ENCODE measurements at places on chromosomes 2 and 18. TPM values are rescaled to one million over a fixed set of nuclear protein-coding genes. Genes with fewer than 3 reads are reported as not detected.

SPHKAP gene
- total RNA-seq = not detected

TEKT4 gene
- not detected for total RNA-seq

DNA sequence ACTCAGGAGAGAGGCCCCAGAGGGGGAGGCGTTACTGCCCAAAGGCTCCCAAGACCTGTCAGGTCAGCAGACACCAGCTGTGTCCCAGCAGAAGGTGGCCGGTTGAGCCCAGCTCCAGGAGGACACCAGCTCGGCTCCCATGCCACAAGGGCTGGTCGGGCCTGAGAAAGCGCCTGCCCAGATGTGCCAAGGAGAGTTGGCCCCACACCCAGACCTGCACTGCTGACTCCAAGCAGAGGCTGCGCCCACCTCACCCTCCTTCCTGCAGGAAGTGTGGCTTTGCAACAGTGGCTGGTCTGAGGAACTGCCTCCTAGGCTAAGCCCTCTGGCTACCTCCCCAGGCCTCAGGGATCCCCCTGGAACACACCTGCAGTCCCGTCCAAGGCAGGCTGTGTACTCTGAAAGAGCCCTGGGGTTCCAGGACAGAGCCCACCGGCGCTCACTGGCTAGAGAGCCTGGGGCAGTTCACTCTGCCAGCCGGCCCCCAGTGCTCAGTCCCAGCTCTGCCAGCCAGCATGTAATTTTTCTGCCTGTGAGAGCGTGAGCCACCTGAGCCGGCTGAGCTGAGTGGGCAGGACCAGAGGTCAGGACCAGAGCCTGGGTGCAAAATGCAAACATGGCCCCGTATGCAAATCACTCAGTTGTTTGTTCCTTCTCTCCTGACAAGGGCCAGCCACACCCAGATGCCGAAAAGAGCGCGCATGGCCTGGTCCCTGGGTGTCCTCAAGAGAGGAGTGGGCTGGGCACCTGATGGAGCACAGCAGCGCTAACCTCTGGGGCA lies 36.9 kb upstream of the PTMA start:
- no peak for DNase-seq

GRCh38 chr2:163828771-163829170 lies 93.0 kb upstream of the FIGN start:
- no peak for DNase-seq

GRCh38 chr2:25567406-25567805 lies 106.0 kb downstream of the DTNB start:
- peak; percentile 67 for DNase-seq

DNA sequence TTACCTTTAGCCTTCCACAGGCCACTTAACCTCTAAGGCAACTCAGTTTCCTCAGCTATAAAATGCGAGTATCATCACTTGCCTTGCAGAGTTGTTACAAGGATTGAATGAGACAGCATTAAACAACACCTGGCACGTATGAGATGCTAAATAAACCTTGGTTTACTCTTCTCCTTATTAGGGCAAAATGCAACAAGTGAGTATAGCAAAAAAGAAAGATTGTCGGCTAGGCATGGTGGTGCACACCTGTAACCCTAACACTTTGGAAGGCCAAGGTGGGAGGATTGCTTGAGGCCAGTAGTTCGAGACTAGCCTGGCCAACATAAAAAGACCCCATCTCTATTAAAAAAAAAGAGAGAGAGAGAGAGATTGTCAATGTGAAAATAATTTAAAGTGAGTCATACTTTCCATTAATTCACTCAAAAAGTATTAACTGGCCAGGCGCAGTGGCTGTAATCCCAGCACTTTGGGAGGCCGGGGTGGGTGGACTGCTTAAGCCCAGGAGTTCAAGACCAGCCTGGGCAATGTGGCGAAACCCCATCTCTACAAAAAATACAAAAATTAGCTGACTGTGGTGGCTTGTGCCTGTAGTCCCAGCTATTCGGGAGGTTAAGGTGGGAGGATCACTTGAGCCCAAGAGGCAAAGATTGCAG lies 8.0 kb downstream of the ATAD2B start:
- DNase-seq = no peak

GRCh38 chr2:73776381-73776780 lies 3.5 kb downstream of the DUSP11 start:
- no peak for DNase-seq

PLB1 gene
- total RNA-seq = 2.0 TPM

GRCh38 chr2:171210864-171211431 lies 50.3 kb upstream of the TLK1 start:
- DNase-seq = peak; percentile 1

CHAC2 gene
- total RNA-seq = 1.2 TPM

LYPD6 gene
- not detected for total RNA-seq

SRD5A2 gene
- not detected for total RNA-seq

DNA sequence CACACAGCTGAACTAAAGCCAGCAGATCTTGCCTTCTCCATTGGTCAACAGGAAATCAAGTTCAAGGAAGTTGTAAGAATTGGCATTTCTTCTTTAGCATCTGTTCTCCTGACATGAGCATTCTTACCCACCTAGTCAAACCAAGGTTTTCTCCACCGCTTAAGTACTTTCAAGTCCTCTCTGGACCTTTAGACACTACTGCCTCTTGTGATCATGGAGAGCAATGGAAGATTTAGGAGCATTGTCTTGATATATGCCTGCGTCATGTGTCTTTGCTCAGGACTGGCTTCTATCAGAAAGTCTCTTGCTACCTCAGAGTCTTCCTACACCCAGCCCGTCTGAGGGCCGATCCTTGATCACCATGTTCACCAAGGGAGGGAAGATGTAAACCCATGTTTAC lies 262.2 kb downstream of the PHLPP1 start:
- no peak for DNase-seq

DNA sequence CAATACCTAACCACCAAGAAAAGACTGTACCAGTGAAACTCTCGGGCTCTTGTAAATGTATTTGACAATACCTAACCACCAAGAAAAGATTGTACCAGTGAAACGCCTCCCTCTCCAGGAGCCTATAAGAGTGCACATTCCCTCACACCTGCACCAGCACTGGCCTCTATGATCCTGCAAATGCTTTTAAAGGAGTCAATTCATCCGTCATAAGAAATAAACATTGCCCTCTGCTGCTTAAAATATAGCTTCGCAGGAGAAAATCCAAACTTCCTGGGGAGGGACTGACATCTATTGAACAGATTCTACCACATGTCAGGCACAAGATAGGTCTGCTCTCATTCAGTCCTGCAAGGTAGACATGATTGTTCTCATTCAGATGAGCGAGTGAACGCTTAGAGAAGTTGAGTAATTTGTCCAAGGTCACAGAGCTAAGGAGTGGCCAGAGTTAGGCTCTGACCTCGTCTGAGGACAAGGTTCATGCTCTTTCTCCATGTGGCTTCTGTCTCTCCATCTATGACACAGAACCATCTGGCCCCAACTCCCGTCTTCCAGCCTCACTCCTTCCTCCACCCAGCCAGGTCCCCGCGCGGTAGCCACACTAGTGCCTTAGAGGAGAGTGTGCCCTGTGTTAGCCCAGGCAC lies 38.7 kb downstream of the MCFD2 start:
- DNase-seq = no peak

DNA sequence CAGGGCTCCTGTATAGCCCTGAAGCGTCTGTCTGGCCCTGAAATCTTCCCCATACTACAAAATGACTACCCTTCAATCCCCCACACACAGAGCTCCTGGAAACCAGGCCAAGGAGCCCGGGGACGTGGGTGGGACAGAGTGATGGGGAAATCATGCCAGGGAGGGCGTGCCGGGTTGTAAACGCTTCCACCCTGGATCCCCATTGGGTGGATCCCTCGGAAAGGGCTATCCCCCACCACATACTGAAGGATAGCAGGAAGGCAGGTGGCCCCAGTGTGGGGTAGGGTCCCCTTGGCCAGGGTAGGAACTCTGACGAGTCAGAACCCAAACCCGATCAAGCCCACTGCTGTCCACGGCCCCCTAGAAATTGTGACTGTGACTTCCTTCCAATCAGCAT lies 91.7 kb downstream of the INHBB start:
- no peak for DNase-seq

KCNS3 gene
- not detected for total RNA-seq

GRCh38 chr2:136206613-136207012 lies 88.7 kb upstream of the CXCR4 start:
- no peak for DNase-seq

GRCh38 chr18:61541673-61542072 lies 208.4 kb downstream of the CDH20 start:
- DNase-seq = no peak

L3MBTL4 gene
- 2.1 TPM for total RNA-seq

GRCh38 chr2:120737340-120738101 lies 1.9 kb downstream of the GLI2 start:
- DNase-seq = no peak

SEPTIN10 gene
- total RNA-seq = 5.6 TPM

GRCh38 chr18:23591011-23591410 lies 4.7 kb upstream of the NPC1 start:
- no peak for DNase-seq

GRCh38 chr18:48131042-48131441 lies 200.6 kb upstream of the SMAD2 start:
- DNase-seq = no peak

BMP10 gene
- 0.57 TPM for total RNA-seq

- DNase-seq = no peak
Observed at GRCh38 chr2:163347982-163348856, 387.6 kb downstream of the FIGN start.

TMEM169 gene
- 4.6 TPM for total RNA-seq

DIPK1C gene
- total RNA-seq = not detected

ZBTB7C gene
- total RNA-seq = not detected

- DNase-seq = peak; percentile 64
Observed at GRCh38 chr2:190947711-190948251, 66.2 kb downstream of the STAT1 start.

SP110 gene
- total RNA-seq = 118 TPM

- no peak for DNase-seq
Observed at GRCh38 chr2:113212245-113213060, 38.7 kb downstream of the PSD4 start.

- DNase-seq = no peak
Observed at GRCh38 chr2:209808521-209808920, 36.9 kb downstream of the UNC80 start.

DNA sequence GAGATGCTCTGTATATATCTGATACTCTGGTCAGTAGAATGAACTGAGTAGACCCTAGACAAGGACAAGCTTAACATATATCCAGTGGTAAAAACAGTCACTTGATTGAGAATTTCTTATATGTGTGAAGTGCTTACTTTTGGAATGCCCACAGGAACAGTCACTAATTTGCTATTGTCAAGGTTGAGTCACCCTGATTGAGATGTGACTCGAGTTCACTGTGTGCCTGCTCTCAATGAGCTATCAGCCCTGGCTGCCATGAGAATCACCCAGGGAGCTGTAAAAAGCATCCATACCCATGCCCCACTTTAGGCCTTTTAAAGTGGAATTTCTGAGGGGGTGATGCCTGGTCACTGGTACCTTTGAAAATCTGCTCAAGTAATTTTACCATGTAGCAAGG lies 283.7 kb downstream of the SUCLG1 start:
- no peak for DNase-seq

- peak; percentile 58 for DNase-seq
Observed at GRCh38 chr2:159290289-159290907, 3.9 kb upstream of the WDSUB1 start.

- DNase-seq = no peak
Observed at GRCh38 chr2:106175086-106175850, 18.8 kb downstream of the UXS1 start.

GRCh38 chr2:59390581-59390980 lies 1149.5 kb upstream of the FANCL start:
- DNase-seq = no peak

DNA sequence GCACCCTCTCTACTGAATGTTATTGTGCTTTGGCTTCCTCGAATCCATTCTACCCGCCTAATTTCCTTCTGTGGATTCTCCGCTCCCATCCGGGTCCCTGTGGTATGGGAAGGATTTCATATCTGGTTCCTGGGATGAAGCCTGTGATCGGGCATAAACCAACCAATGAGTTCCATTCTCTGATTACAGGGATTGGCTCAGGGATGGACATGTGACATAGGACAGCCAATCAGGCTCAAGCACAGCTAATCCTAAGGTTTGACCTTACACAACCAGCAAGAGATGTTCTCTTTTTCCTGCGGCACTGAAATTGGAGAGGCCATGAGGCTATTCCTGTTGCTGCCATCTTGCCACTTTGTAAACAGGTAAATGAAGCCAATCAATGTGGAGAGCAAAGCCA lies 168.1 kb upstream of the SMAD2 start:
- DNase-seq = no peak

DNA sequence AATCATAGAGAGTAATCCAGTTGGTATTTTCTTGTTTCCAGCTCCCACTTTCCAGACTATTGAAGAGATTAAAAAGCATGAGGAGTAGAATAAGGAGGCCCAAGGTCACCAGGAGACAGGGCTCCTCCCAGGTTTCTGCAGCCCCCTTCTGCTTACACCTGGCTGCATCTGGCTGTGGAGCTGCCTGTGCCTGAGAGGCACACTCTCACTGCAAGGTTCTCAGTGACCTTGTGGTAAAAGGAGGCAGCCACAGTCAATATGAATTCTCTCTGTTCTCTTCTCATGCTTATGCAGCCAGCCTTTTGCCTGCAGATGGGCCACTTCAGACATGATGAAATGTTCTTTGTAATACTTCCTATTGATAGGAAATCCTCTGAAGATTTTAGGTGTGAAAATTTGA lies 233.7 kb downstream of the MYO3B start:
- no peak for DNase-seq

GRCh38 chr18:8778824-8779223 lies 73.5 kb downstream of the MTCL1 start:
- DNase-seq = no peak

DNA sequence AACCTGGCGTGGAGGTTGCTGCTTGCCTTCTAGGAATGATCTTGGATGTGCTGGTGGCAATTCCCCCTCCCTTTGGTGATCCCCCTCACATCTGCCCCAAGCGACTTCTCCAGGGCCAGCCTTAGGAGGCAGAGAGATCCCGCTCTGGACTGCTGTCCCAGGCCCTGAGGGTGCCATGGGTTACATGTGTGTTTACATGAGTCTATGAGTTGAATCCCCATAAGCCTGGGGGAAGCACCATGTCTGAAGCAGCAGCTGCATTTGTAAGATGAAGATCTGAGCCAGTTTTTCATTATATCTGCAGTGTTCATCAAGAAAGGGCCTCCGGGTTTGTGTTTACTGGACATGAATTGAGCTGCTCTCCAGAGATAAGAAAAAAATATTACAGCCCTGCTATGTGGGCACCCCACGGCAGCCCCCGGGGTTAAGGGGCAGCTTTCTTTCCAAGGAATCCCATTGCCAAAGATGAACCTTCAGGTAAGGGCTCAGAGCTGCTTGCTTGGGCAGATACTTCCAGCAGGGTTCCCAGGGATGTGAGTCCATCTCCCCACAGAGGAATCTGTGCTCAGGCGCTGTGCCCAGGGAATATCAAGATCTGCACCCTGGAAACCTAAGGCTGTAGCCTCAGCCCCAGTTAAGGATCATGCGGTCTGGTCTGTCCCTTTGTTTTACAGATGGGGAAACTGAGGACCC lies 46.0 kb downstream of the MRPS5 start:
- DNase-seq = no peak
